ENCODE measurements at places on chromosomes 3 and 15.

DNA sequence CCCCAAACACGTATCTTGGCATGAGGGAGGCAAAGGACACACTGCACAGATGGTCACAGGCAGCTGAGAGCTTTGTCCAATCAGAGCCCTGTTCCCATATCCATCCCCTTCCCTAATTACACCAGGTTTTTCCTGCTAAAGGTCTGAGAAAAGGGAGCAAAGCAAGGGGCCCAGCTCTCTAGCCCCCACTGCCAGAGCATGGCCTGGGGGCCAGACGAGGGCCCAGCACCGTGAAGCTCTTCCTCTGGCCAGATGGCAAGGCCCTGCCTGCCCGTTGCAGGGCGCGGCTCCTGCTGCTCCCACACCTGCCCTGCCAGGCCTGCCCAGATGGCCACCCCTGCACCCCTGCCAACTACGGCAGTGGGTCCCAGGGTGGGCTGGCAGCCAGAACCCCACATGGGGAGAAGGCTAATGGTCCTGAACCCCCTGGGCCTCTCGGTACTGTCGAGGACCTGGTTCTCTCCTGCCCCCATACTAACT, 3.2 kb downstream of the SHF start:
- peak; percentile 83 for DNase-seq

GRCh38 chr3:7265736-7266135, 404.8 kb downstream of the GRM7 start:
- DNase-seq, result no peak

DNA sequence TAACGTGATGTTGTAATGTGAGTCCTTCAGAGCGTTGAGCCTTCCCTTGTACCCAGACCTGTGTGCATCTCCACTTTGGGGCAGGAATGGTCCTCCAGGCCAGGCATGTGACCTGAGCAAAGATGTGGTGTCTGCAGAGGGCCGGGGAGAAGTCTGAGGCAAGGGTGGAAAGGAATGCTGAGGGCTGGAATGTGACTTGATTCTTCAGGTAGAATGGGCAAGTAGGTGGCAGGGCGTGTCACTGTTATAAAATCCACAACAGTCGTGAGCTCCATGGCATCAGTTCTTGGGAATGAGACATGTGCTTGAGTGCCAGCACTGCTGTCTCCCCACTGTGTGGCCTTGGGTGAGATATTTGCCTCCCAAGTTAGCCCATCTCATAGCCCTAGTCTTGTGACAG, 24.0 kb upstream of the BSN start:
- DNase-seq, result no peak

- no peak for DNase-seq
Observed at GRCh38 chr15:62928242-62928999, 114.1 kb upstream of the TPM1 start.

DNA sequence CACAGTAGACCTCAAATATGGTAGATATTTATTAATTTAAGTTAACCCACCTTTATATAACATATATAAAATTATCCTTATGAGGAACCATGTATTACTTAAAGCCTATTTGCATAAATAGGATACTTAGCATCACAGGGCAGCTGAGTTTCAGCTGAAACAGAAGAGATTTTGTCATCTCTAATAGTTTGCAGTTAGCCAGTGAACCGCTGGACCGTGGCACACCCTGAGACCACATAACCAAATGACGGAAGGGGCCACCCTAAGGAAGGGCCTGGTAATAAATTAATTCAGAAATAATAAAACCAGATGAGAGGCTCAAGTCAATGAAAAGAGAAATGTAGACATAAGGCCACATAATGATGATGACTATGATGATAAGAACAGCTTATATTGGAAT, 107.7 kb downstream of the MYO5A start:
- no peak for DNase-seq

GRCh38 chr15:89486726-89487050, 9.7 kb downstream of the RHCG start:
- no peak for DNase-seq
